ENCODE measurements at places on chromosomes 4 and X.

GRCh38 chr4:40471923-40472322, 136.8 kb downstream of the CHRNA9 start:
- no peak for DNase-seq

- DNase-seq, result no peak
Observed at GRCh38 chr4:108662629-108663028, 12.2 kb downstream of the OSTC start.

DNA sequence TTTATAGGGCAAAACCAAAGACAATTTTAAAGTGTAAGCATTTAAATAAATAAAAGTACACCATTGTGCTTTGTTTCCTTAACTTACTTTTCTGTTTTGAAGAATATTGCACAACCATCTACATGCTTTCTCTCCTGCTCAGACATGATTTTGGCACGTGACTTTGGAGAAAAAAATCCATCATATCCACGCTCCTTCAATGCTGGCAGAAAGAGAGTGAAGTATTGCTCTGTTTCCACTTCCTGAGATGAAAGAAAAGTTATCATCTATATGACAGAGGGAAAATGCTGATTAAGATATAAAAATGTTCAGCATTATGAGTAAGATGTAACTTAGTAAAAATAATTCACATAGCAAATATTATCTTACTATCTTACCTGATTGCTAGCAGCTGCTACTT, 77.1 kb downstream of the CNOT6L start:
- DNase-seq, result no peak

DNA sequence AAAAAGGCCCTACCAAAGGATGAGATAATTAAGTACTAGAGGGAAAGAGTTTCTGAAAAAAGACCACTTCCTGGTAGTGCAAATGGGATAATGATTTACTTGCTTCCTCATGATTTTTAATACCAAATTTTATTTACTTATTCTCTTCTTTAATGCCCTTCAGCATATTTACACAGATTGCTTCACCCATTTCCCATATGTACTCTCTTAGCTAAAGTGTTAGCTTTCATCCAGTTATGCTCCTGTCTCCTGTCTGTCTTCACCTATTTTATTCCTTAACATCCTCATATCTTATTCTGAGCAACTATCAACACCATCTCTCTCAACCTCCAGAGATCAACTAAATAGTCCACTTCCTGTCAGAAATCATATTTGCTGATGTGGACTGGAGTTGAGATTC, 183.2 kb upstream of the HS3ST1 start:
- no peak for DNase-seq

- DNase-seq, result no peak
Observed at GRCh38 chrX:130975947-130976346, 72.9 kb upstream of the ENOX2 start.

- no peak for DNase-seq
Observed at GRCh38 chrX:95884186-95884585, 800.5 kb upstream of the DIAPH2 start.

- DNase-seq, result no peak
Observed at GRCh38 chr4:67790721-67791120, 36.5 kb upstream of the GNRHR start.

Measured in activated CD4-positive, CD25-positive, alpha-beta regulatory T cell treated with anti-CD3 and anti-CD28 coated beads, Interleukin-2, amount 50 U/mL, for 16 hours (primary cell).